Midbrain (tissue), 1 donor: ENCODE measurements at places on chromosomes 6 and 20.
A peak's percentile ranks its signal among the peaks of the same experiment; 100 is the strongest.

GRCh38 chr6:159082039-159082815 is 37.4 kb upstream of the TAGAP start:
- DNase-seq, result no peak

DNA sequence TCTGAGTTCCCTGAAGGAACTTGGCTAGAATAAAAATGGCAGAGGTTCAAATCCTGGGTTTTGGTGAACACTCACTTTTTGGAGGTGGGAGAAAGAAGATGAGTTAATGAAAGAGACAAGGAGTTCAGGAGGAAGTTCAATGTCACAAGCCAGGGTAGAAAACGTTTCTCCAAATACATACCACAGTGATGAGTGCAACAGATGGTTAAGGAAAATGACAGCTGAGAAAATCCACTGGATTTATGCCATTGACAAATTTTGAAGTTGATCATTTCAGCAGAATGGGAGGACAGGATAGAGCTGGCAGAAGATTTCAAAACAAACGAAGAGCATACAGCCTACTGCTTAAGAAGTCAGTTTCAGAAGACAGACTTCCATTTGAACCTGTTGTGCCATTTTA is 122.7 kb downstream of the GFRAL start:
- no peak for DNase-seq

DNA sequence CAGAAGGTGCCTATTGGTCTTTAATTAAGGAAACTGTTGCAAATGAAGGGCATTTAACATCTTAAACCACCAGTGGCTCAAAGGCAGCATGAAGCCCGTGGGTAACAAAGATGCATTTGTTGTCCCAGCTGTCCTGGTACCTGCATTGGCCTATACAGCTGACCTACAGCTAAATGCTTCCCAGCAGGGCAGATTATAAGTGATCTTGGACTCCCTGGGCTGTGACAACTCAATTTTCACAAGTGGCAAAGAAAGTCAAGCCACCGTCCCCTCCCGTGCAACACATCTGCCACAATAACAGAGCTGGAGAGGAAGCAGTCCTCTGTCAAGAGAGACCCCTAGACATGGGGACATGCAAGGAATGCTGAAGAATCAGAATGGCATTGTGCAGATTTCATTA is 31.5 kb upstream of the EDN3 start:
- no peak for DNase-seq

DNA sequence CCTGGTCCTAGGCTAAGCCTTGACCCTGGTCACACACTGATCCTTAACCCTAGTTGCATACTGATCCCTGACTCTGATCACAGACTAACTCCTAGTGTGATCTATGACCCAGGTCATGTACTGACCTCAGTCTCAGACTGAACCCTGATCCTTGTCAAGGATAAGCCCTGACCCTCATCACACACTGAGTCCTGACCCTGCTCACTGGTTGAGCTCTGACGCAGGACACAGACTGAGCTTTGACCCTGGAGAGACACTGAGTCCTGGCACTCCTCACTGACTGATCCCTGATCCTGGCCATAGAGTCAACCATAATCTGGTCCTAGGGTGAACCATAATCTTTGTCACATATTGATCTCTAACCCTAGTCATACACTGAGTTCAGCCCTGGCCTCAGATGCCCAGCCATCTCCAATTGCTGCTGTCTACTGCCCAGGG is 37.9 kb downstream of the KCNB1 start:
- no peak for DNase-seq

DNA sequence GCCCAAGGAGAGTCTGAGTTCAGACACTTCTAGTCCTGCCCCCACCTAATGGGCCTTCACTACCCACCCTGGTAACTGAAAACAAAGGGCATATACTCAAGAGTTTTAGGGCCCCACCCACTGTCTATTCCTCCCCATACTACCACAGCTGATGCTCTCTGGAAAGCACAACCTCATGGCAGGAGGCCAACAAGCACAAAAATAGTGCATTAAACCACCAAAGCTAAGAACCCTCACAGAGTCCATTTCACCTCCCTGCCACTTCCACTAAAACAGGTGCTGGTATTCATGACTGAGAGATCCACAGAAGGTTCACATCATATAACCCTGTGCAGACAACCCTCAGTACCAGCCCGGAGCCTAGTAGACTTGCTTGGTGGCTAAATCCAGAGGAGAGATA is 132.1 kb upstream of the ADGRB3 start:
- DNase-seq, result no peak

- DNase-seq, result peak; percentile 28
Measured at GRCh38 chr6:37050045-37050853, 44.8 kb downstream of the FGD2 start.

- no peak for DNase-seq
Measured at GRCh38 chr6:144148886-144149285, 1.4 kb upstream of the STX11 start.

- peak; percentile 35 for DNase-seq
Measured at GRCh38 chr20:45419188-45420091, 3.5 kb downstream of the PIGT start.
